ENCODE measurements at places on chromosomes 11 and 22. TPM values are rescaled to one million over a fixed set of nuclear protein-coding genes. Genes with fewer than 3 reads are reported as not detected.

The NELL1 gene
- total RNA-seq: not detected

The TTLL8 gene
- total RNA-seq: not detected

The PARVG gene
- total RNA-seq: 34.9 TPM

The IGSF22 gene
- total RNA-seq: not detected

The TOLLIP gene
- 30.8 TPM for total RNA-seq

The OR2AT4 gene
- total RNA-seq: not detected

The PLAAT5 gene
- total RNA-seq: not detected

The FAT3 gene
- not detected for total RNA-seq

The UBQLNL gene
- 0.50 TPM for total RNA-seq

The VPREB1 gene
- total RNA-seq: not detected

The SLC29A2 gene
- 7.6 TPM for total RNA-seq

The GLB1L2 gene
- total RNA-seq: 2.0 TPM

The ROM1 gene
- total RNA-seq: 3.0 TPM

The CCDC157 gene
- 2.5 TPM for total RNA-seq

The HOATZ gene
- total RNA-seq: not detected

The UPK2 gene
- 7.1 TPM for total RNA-seq

The TEX12 gene
- 0.99 TPM for total RNA-seq

The DEFB131B gene
- total RNA-seq: not detected

The MMP10 gene
- not detected for total RNA-seq

The SHANK2 gene
- total RNA-seq: not detected

The CHADL gene
- 0.50 TPM for total RNA-seq

The WT1 gene
- total RNA-seq: not detected

Data from activated T-helper 17 cell treated with anti-CD3 and anti-CD28 coated beads, Interleukin-2, amount 50 U/mL, for 72 hours (primary cell).